Activated CD8-positive, alpha-beta T cell treated with anti-CD3 and anti-CD28 coated beads, Interleukin-2, amount 10 ng/mL, durations not matched to agents 7 days and 5 days (primary cell): ENCODE measurements at places on chromosomes 6 and 20.

DNA sequence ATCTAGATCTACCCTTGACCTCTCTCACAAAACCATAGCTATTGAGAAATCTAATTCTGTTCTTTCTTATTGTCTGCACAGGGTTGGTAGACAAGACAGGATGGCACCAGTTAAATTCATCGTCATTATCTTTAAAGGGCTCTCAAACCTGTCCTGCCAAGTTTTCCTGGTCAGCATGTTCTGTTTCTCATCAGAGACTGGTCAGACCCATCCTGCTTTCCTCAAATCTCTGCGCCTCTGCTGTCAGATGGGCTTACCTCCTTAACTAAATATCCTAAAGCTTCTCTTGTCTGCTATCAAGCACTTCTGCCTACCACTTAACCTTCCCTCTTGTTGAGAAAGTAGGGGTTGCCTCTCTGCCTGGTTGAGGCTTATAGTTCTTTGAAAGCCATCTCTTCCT, 125.2 kb downstream of the MYO6 start:
- H3K27ac ChIP-seq, result no peak overlapping the region
- H3K36me3 ChIP-seq, result no peaks in the 10 kb centered on the region
- no peaks in the 10 kb centered on the region for H3K4me1 ChIP-seq

DNA sequence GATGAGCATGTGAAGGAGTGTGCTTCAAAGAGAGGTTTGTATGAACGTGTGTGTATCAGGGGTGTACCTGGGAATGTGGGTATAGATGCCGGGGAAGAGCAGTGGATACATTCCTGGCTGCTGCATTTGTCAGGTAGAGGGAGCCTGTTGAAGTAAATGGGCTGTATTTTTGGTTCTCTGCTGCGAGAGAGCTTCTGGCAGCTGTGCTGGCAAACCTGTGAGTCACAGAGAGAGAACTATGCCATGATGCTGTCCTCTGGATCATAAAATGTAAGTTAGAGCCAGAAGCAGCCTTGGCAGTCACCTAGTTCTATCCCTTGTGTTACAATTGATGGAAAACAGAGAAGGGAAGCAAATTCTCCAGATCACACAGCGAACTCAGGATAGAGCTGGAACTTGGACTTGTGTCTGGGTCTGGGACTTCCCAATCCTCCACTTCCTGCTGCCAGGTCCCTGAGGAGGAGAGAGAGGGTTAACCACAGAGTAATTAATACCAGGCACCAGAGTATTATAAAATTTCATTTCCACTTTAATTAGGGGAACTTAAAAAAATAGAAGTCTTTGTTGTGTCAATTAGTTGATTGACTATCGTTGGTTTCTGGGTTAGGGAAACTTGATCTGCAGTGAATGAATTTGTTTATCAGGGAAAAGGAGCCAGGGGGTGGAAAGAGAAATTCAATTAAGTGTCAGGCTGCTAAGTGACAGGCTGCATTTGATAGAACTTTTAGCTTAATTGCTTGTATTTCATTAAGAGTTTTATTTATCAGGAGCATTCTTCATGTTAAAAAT, 41.1 kb upstream of the GTSF1L start:
- no peak for DNase-seq
- no peaks in the 10 kb centered on the region for H3K4me1 ChIP-seq
- peaks cover 42% of the 10 kb centered on the region for H3K27me3 ChIP-seq

DNA sequence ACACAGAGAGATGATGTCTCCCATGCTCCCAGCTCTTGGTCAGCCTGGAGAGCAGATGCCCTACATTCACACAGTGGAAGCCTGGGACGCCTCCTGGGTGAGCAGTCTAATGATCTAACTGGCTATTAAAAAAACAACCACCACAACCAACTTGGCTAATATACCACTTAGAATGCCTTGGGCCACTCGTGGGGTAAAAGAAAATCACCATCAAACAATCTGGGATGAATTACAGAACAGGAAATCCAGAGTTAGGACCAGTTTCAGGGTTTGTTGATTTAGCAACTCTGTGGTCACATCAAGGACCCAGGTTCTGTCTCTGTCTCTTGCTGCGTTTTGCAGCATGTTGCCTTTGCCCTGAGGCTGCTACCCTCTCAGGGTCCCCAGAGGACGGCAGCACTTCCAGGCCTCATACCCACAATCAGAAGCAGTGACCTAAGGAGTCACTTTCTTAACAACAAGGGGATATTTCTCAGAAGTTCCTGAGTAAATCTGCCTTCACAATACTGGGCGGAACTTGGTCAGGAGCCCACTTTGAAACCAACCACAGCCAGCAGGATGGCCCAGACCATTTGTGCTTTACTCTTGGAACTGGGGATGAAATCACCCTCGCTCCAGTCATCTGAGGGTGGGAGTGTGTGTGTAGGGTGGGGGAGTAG, 118.7 kb downstream of the CLIC5 start:
- H3K4me1 ChIP-seq, result peaks cover 10% of the 10 kb centered on the region
- H3K27me3 ChIP-seq, result no peaks in the 10 kb centered on the region
- no peak overlapping the region for H3K27ac ChIP-seq
- no peaks in the 10 kb centered on the region for H3K36me3 ChIP-seq

- no peaks in the 10 kb centered on the region for H3K4me1 ChIP-seq
- no peaks in the 10 kb centered on the region for H3K27me3 ChIP-seq
- no peak overlapping the region for H3K4me3 ChIP-seq
- no peak overlapping the region for H3K27ac ChIP-seq
- no peaks in the 10 kb centered on the region for H3K36me3 ChIP-seq
These were observed 579.1 kb downstream of the BMP2 start for GRCh38 chr20:7346562-7346961.

DNA sequence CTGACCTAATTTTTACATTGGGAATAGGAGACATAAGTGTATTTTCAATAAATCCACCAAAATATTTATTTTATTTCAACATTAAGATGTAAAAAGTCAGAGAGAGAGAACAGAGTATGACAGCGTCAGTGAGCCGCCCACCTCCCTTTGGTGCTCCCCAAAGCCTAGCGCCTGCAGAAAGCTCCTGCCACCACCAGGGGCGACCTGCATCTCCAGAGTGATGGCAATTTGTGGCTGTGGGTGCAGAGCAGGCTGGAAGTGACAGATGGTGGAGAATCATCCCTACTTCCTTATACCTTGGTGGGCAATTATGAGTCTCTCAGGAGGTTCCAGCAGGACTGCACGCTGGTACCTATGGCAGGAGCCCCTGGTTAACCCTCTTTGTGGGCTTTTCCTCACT, 87.3 kb downstream of the PTPRT start:
- H3K4me3 ChIP-seq, result no peak overlapping the region
- no peak overlapping the region for H3K27ac ChIP-seq
- H3K27me3 ChIP-seq, result no peaks in the 10 kb centered on the region
- no peaks in the 10 kb centered on the region for H3K36me3 ChIP-seq
- DNase-seq, result no peak

- H3K27me3 ChIP-seq, result peaks cover 28% of the 10 kb centered on the region
- H3K4me3 ChIP-seq, result no peak overlapping the region
- H3K36me3 ChIP-seq, result no peaks in the 10 kb centered on the region
- no peak overlapping the region for H3K27ac ChIP-seq
- peaks cover 5% of the 10 kb centered on the region for H3K4me1 ChIP-seq
These were observed 93.9 kb downstream of the PSMG4 start for GRCh38 chr6:3352678-3353077.

GRCh38 chr6:100946021-100946540, 65.0 kb upstream of the ASCC3 start:
- H3K36me3 ChIP-seq, result no peaks in the 10 kb centered on the region
- H3K4me1 ChIP-seq, result no peaks in the 10 kb centered on the region
- H3K4me3 ChIP-seq, result no peak overlapping the region

DNA sequence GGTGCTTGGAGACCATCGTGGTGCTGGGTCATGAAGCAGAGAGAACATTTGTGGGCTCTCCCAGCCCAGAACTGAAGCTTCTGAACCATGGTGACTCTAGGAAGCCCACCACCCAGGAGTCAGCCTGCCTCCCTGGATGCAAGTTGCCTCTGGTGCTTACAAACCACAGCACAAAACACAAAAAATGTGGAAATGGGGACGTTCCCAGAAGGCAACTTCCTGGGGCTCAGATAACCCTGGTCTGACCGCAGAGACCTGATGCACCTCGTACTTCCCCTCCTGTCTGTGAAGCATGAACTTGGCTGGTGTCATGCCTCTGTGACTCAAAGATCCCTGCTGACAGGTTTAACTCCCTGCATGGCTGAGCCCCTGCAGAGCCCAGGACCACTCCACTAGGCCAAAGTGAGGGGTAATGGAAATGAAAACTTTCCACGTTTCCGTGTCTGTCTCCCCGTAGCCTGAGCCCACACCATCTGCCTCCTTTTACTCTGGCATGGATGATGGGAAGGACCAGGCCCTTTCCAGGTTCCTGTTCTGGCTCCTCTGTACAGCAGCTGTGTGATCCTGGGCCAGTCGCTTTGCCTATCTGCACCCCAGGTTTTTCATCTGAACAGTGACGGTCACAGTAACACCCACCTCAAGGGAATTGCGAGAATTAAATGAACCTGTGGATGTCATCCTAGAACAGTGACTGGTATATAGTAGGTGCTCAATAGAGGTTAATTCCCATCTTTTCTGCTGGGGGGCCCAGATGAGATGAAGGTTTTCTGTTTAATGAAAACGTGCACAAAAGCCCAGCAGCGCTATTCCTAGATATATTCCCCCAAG, 57.7 kb downstream of the PPP1R16B start:
- peak overlapping the region; percentile 81 for H3K27ac ChIP-seq
- DNase-seq, result peak; percentile 62
- peaks cover 28% of the 10 kb centered on the region for H3K36me3 ChIP-seq
- peaks cover 56% of the 10 kb centered on the region for H3K4me1 ChIP-seq
- peak overlapping the region; percentile 22 for H3K4me3 ChIP-seq

DNA sequence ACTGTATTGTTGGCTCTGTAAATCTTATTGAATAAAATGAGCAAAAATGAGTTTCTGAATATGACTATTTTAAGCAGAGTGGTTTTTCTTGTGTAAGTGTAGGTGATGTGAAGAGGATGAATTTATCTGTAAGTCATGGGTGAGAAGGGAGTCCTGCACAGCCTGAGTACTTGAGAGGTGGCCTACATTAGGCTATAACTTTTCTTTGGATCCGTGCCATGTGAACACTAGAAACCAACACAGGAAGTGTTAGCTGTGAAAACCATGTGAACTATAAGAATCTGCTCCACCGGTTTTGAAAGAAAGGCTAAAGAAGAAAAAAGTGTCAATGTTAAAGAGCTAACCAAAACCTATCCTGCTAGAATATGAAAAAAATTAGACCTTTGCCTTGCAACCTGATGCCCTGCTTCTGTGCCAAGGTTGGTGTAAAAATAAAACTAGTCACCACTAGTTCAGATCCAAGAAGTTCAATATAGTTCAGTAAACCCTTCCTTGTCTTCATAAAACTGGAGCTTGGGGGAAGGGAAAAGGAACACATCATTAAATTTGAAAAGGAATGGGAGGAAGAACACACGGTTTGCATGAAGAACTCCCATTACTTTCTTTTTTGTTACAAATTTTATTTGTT, 21.3 kb downstream of the PLCB1 start:
- no peak for DNase-seq
- peaks cover 2% of the 10 kb centered on the region for H3K27me3 ChIP-seq
- no peak overlapping the region for H3K4me3 ChIP-seq
- peaks cover 43% of the 10 kb centered on the region for H3K4me1 ChIP-seq

GRCh38 chr6:110841266-110841665, 26.0 kb upstream of the CDK19 start:
- H3K4me3 ChIP-seq, result no peak overlapping the region
- H3K36me3 ChIP-seq, result no peaks in the 10 kb centered on the region
- no peaks in the 10 kb centered on the region for H3K27me3 ChIP-seq
- H3K4me1 ChIP-seq, result no peaks in the 10 kb centered on the region
- no peak overlapping the region for H3K27ac ChIP-seq

DNA sequence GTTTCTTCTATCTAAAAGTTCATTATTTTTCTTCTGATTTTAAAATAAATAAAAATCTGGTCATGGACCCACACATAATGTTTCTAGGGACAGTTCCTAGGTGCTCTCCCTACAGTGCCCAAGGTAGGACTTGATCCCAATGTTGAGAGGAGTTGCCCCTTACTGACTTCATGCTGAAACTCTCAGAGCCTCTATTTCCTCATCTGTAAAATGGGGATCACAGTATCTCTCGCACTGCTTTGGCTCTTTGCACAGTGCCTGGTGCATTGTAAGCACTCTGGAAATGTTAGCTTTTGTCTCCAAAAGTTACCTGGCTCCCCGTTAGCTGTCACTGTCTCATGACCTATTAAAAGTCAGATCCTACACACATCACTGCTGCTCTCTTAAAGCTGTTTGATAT, 205.5 kb downstream of the TSHZ2 start:
- H3K36me3 ChIP-seq, result no peaks in the 10 kb centered on the region
- peaks cover 15% of the 10 kb centered on the region for H3K27me3 ChIP-seq
- H3K4me1 ChIP-seq, result no peaks in the 10 kb centered on the region
- H3K4me3 ChIP-seq, result no peak overlapping the region
- DNase-seq, result no peak

DNA sequence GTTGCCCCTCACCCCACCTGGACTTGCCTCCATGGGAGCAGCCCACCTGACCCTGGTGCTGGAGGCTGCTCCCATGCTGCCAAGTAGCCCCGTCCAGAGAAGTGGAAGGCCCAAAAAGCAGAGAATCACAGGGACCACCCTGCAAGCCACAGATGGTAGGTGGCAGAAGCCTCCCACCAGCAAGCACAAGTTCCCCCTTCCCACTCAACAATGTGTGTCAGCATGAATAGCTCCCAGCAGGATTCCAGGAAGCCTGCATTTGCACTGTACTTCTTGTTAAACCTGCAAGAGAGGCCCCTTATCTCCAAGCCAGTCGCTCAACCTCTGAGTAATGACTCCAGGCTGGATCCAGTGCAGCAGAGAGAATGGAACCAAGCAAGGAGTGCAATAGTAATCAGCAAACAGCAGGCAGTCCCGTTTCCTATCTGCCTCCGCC, 180.8 kb upstream of the CST7 start:
- H3K27me3 ChIP-seq, result peaks cover 12% of the 10 kb centered on the region
- H3K4me3 ChIP-seq, result no peak overlapping the region
- no peak for DNase-seq
- H3K36me3 ChIP-seq, result no peaks in the 10 kb centered on the region
- no peak overlapping the region for H3K27ac ChIP-seq

GRCh38 chr6:132733283-132733682, 19.4 kb upstream of the VNN1 start:
- peaks cover 2% of the 10 kb centered on the region for H3K27me3 ChIP-seq
- H3K27ac ChIP-seq, result no peak overlapping the region
- no peak for DNase-seq
- peaks cover 16% of the 10 kb centered on the region for H3K4me1 ChIP-seq
